Progenitor cell of endocrine pancreas (in vitro differentiated cells): ENCODE measurements at places on chromosomes 1 and 21.

DNA sequence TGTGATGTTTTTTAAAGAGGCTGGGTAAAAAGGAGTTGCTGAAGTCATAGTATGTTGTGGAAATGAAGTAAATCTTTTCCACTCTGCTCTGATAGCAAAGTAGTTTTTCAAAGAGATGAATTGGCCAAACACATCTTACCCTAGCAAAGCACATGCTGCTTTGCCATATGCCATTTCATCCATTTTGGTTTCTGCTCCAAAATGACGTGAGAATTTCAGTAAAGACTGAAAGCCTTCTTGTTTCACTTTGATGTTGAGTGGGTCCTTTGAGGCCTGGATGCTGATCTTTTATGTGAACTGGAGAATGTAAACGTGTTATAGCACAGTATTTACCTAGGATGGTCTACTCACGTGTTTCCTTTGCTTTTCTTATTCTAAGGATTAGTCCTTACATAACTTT lies 73.3 kb upstream of the PGD start:
- no peak for DNase-seq

- DNase-seq: no peak
Measured at GRCh38 chr1:206679738-206680211, 4.9 kb upstream of the MAPKAPK2 start.

DNA sequence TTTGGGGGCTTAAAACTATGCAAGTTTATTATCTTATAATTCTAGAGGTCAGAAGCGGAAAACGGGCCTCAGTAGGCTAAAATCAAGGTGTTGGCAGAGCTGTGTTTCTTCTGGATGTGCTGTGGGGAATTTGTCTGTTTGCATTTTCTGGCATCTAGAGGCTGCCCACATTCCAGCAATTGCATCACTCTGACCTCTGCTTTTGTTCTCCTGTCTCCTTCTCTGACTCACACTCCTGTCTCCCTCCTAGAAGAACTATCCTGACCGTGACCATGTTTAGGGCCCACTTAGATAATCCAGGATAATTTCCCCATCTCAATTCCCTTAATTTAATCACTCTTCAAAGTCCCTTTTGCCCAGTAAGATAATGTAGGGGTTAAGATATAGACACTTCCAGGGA lies 127.4 kb upstream of the DEPDC1 start:
- DNase-seq: no peak

GRCh38 chr1:116571215-116571919 lies 541 bp upstream of the CD58 start:
- no peak for DNase-seq

DNA sequence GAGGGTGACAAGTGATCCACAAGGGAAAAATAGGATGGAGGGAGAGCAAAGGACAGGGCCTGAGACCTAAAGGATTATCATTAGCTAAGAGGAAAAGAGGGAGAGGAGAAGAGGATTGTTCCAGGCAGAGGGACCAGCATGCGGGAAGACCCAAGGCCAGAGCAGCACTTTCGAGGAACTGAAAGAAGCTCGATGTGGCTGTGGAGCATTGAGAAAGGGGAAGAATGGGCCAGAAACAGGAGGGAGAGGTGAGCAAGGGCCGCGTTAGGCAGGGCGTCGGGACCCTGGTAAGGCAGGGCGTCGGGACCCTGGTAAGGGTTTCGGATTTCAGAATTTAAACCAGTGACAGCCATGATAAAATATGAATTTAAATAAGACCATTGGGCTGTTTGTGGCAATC lies 22.8 kb upstream of the CSF1 start:
- DNase-seq: no peak

DNA sequence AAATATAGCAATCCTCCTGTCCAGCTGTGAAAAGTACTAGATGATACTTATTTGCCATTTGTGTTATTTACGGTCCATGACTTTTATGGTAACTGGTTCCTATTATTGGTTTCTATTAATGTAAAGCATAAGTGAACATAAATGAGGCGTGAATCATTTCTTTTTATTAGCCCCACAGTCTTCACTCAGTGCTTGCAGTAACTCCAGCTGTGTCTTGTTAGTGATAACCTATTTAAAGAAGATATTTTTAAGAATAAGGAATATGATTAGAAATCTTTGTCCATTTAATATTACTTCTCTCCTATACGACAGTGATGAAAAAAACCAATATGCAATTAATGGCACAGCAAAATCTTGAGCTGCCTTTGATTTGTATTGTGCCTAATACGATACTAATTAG lies 149.9 kb downstream of the SPATA17 start:
- DNase-seq: no peak

DNA sequence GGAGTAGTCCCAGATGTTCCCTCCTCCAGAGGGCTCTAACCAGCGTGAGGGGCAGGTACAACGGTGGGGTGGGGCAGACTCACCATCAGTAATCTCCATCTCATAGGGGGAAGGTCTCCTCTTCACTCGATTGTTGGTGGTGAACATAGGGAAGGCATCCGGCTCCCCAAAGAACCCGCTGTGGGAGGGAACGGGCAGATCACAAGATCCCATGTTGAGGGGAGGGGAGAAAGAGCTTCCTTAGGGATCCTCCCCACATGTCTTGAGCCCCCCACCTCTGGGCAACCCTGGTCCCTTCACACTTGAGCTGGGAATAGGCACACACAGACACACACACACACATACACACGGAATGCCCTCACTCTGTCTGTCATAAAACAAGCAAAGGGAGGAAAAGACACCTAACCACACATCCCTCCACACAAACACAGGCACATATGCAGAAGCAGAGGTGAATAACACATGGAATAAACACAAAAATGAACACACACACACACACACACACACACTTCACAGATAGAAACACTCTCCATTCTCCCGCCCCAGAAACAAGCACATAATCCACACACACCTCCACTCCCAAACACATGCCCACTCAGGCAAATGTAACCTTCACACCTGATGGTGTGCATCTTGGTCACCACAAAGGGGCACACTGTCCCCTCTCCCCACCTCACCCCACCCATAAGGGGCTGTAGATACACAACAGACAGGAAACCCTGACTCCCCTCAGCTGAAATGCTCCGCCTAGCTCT lies 7.9 kb downstream of the TAL1 start:
- no peak for DNase-seq

GRCh38 chr1:1907098-1907736 lies 7.8 kb upstream of the CALML6 start:
- DNase-seq: no peak

- DNase-seq: no peak
Measured at GRCh38 chr21:44514218-44514520, 25.8 kb downstream of the KRTAP10-1 start.

DNA sequence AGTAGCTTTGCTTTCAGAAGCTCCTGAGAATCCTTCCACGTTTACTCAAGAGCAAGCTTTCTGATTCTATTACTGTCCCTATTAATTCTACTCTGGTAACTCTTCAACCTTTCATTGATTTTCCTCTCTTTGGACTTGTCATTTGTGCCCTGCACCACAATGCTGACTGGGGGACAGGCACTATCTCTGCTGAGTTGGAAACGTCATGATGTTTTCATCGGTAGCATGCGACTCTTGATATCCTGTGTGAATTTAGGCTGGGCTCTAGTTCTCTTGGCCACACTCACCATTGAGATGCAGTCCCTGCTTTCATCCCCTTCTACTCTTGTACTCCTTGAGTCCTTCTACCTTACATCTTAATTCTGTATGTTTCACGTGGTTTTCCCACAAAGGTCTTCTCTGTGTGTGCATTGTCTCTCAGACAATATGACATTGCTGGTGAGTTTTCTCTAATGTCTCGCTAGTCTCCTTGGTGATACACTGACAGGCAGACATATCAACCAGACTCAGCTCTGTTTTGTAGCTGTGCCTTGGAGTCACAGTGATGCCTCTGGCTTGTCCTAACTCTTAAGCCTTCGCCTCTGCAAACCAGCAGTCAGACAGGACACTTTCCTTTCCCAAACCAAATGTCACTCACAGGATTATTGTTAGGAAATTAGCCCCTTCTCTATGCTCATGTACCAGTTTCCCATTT lies 223.6 kb upstream of the ADGRL2 start:
- no peak for DNase-seq

- DNase-seq: no peak
Measured at GRCh38 chr1:46246548-46247435, 771 bp upstream of the RAD54L start.

- DNase-seq: no peak
Measured at GRCh38 chr1:11960715-11961114, 19.5 kb upstream of the MFN2 start.

- no peak for DNase-seq
Measured at GRCh38 chr1:10031461-10031860, 1.3 kb upstream of the UBE4B start.

DNA sequence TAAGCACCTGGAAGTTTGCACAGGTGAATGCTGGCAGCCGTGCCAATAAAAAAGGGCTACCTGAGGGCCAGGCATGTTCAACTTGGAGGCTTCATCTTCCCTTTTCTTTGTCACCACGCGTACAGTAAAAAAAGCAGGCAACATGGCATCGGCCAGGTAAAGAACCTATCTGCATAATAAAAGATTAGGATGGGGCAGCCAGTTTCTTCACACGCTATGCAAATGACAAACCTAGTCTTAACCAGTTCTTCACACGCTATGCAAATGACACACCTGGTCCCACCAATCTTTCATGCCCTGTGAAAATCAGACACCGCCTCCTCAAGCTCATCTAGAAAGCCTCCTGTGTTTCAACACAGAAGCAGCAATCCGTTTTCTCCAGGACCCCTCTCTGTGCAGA lies 413.4 kb downstream of the HLX start:
- DNase-seq: no peak

- DNase-seq: no peak
Measured at GRCh38 chr1:10564063-10564462, 89.3 kb downstream of the PEX14 start.

DNA sequence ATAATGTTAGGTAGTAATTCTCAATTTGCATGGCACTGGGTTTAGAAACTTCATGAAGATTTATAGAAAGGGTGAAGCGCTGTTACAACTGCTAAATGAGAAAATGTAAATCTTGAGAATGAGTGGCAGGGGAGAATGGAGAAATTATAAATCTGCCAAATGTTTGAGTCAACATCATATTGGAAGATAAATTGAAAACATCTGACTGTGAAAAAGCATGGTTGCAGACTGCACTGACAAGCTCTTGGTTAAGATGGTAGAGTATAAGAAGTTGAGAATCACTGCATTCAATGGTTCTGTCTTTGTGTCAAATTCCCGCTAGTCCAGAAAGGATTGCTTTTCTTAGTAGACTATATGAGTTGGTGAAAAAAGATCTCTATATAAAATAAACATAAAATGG lies 113.3 kb upstream of the DUSP10 start:
- DNase-seq: no peak

- no peak for DNase-seq
Measured at GRCh38 chr1:165328136-165328535, 28.4 kb downstream of the LMX1A start.

DNA sequence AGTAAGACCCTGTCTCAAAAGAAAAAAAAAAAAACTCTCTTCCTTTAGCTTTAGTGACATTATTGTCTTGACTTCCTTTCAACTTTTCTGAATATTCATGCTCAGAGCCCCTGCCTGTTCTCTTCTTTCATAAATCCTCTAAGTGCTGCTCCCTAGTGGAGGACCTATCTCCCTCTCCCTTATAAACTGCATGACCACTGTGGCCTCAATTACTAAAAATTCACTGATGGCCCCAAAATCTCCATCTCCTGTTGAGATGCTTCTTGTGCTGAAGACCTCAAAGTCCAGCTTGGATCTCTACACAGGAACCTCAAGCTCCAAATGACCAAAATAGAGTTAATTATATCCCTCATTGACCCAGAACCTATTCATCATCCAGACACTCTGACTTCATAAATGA lies 7.8 kb downstream of the ITLN1 start:
- no peak for DNase-seq

DNA sequence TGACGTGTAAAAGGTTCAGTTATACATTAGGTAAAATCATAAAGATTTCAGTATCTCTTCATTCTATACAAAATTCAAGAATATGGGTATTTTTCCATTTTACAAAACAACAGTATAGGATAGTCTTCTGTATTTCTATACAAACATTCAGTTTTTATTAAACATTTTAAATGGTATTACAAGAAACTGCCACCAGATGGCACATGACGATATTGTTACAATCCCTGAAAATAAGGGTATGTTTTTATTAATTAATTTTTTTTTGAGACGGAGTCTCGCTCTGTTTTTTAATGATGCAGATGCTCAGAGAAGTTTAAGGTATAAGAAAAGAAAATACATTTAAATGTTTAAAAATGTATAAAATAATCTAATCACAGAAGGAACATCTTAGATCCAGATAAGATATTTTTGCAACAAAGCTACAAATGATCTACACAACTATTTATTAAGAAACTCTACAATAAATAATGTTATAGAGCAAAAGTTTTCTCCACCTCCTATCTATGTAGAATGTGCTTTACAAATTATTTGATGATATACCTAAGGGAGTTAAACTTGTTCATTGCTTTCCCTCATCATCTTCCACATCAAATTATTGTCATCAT lies 23.5 kb upstream of the RSBN1 start:
- no peak for DNase-seq

GRCh38 chr21:36211660-36212512 lies 55.3 kb downstream of the DOP1B start:
- no peak for DNase-seq

- no peak for DNase-seq
Measured at GRCh38 chr1:160672789-160673695, 26.2 kb upstream of the SLAMF1 start.

- DNase-seq: no peak
Measured at GRCh38 chr1:241470908-241471590, 48.5 kb downstream of the FH start.

- DNase-seq: no peak
Measured at GRCh38 chr1:71689635-71690034, 592.7 kb downstream of the NEGR1 start.

DNA sequence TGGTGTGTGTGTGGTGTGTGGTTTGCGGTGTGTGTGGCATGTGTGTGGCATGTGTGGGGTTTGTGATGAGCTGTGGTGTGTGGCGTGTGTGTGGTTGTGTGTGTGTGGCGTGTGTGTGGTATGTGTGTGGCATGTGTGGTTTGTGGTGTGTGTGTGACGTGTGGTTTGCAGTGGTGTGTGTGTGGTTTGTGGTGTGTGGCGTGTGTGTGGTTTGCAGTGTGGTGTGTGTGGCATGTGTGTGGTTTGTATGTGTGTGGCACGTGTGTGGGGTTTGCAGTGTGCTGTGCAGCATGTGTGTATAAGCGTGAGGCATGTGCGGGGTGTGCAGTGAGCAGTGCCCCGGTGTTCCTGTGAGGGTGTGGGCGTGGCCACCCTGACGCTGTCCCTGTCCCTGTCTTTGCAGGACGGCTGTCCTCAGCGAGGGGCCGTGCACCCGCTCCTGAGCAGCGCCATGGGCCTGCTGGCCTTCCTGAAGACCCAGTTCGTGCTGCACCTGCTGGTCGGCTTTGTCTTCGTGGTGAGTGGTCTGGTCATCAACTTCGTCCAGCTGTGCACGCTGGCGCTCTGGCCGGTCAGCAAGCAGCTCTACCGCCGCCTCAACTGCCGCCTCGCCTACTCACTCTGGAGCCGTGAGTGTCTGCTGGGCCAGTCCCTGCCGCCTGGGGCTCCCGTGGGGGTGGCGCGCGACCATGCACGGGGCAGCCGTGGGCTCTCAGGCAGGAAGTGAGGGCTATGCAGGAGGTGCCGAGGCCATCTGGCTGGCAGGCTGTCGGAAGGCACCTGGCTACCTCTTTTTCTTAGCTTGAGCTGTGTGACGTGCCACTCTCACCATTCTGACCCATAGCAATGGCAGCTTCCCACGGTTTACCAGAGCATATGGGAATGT lies 52.6 kb upstream of the TRAPPC10 start:
- no peak for DNase-seq
